ENCODE measurements at places on chromosomes 4 and X.

DNA sequence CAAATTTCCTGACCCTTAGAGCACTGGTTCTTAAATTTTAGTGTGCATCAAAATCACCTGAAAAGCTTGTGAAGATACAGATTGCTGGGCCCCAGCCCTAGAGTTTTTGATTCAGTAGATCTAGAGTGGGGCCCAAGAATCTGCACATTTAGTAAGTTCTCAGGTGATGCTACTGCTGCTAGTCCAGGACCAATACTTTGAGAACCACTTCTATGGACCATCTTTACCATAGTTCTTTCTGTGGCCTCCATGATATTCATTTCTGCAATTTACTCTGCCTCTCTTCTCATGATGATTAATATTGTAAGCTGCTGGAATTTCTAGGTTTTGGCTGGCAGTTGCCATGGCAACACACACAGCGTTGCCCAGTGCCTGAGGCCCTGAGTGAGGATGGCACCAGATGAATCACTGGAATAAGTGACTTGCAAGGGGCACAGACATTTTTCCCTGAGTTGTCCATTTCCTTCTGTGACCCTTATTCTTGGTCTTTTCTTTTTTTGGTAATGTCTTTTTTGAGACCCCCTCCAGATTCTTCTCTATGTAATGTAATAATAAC is 83.6 kb downstream of the PPP1R2C start:
- no peak for DNase-seq

- DNase-seq: no peak
Observed at GRCh38 chrX:1561164-1561563, 24.2 kb upstream of the P2RY8 start.

DNA sequence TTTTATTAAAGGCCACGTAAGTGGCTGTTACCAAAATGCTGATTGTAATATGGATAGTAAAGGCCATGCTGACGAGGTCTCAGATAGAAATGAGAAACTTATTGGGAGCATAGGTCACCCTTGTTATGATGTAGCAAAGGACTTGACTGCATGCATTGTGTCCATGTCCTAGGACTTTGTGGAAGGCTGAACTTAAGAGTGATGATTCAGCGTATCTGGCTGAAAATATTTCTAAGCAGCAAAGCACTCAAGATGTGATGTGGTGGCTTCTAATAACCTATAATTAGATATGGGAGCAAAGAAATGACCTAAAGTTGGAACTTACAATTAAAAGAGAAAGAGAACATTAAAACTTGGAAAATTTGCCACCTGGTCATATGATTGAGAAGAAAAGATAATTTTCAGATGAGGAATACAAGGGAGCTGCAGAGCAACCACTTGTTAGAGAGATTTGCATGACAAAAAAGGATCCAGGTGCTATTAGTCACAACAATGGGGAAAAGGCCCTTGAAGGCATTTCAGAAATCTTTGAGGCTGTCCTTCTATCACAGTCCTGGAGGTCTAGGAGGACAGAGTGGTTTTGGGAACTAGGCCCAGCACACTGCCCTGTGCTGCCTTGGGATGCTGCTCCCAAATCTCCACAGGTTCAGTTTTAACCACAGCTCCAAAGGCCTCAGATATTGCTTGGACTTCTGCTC is 793.7 kb upstream of the LCORL start:
- DNase-seq: no peak

GRCh38 chrX:40418813-40419195 is 162.0 kb upstream of the ATP6AP2 start:
- no peak for DNase-seq

DNA sequence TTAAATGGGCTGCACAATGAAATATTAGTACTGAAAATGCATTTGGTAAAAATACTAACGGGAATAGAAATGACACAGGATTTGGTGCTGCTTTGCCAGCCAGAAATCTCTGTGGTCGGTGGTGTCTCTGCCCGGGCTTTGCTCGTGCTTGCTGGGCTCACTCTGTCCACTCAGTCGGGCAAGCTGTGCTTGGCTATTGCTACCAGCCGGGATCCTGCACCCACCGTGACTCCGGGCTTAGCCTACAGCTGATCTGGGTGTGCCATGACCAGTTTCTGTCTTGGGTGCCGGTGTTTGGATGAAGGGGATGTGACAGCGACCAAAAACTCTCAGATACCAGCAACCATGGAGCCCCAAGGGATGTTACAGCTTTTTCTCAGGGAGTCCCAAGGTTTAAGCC is 487.7 kb downstream of the TECRL start:
- no peak for DNase-seq

DNA sequence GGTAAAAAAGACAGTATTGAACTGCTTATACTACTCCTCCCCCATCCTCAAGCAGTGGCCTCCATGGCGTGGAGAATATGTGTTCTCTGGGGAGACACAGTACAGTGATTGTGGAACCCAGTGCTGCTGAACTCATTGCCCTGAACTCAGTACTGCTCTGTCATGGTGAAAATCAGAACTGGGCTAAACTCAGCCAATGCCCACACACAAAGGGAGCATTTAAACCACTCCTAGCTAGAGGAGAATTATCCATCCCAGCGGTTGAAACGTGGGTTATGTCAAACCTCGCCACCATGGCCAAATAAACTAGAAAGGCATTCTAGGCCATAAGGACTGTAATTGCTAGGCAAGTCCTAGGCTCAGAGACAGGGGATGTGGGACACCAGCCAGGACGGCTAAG is 131.8 kb downstream of the SPOCK3 start:
- DNase-seq: no peak

DNA sequence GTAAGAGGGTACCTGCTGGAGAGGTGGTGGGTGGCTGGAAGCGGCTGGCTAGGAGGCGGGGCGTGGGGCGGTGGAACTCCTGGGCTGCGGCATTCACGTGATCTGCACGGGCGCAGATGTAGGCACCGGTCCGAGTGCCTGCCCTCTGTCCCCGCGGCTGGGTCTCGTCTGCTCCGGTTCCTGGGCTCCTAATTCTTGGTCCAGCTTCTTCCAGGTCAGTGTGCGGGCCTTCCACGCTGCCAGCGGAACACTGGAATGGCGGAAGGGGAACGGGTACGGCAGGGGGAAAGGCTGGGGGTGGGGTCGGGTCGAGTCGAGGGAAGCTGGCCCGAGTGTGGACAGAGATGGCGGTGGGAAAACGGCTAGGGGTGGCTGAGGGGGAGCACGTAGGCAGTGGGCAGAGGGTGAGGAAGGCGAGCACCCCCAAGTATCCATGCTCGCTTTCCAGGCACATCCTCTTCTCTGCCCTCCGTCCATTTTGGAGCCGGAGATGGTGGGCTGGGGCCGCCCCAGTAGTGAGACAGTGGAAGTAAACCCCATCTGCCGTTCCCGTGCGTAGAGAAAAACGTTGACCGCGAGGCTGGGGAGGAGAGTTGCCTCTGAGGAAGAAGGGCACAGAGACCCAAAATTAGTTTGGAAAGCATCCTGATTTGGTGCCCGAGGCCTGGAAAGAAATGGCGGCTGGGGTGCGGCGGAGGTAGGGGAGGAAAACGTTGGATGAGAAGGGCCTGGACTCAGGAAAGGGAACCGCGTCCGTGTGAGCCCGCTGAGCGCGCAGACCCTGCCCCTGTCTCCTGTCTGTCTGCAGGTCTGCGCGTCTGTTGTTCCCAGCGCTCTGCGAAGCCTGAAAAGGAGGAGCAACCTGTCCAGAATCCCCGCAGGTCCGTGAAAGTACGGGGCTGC is at the start of gene TCEAL4:
Gene TCEAL4 (plus strand): TSS at position 105 of the 903 bp plus-strand sequence. CDS start 1,161 bp downstream, outside the sequence.
- DNase-seq: no peak

DNA sequence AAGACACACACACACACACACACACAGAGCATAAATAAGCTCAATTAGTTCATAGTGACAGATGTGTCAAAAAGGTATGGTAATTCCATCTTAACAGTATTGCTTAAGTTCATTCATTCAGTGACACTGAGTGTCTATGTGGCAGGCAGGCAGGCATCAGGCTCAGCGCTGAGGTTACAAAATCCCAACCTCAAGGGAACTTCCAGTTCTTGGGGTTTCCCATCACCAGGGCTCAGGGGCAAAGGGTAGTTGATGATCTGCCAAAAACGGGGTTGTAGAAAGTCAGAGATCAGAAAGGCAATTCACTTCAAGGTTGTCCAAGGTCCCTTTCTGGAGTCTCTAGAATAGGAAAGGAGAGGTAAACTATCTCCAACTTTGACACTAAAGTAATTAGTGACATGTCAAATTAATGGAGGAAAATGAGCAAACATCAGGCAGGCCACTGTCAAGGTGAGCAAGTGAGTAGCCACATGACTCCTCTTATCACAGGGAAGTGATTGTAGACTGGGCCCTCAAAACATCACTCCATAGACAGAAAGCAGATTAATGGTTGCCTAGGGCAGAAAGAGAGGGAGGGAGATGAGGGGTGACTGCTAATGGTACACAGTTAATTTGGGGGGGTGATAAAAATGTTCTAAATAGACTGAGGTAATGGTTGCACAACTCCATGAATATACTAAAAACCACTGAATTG is 41.8 kb downstream of the GPC4 start:
- DNase-seq: no peak

DNA sequence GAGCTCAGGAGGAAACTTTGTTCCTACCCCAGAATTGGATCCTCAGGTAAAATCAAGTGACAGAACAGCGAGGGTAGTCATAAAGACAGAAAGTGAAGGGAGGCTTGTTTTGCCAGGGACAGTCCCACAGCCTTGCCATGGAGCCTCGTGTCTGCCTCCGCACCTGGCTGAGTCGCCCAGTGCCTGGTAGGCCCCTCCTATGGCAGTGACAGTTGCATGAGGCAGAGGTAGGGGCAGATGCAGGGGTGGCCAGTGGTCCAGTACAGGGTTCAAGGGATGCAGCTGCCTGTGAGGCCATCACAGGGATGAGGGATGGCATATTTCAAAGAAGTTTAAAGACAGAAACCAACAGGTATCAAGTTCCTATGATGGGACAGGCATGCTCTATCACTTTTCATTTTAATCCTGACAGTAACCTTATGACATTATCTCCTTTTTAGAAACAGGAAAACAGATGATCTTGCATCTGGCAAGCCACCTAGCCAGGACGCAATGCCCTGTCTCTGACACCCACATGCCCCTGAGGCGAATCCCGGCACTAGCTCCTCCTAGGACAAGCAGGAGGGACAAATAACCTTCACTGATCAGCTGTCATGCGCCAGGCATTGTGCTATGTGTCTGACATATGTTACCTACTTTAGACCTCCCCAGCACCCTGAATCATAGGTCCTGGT is 127.4 kb upstream of the ENPP6 start:
- DNase-seq: no peak

DNA sequence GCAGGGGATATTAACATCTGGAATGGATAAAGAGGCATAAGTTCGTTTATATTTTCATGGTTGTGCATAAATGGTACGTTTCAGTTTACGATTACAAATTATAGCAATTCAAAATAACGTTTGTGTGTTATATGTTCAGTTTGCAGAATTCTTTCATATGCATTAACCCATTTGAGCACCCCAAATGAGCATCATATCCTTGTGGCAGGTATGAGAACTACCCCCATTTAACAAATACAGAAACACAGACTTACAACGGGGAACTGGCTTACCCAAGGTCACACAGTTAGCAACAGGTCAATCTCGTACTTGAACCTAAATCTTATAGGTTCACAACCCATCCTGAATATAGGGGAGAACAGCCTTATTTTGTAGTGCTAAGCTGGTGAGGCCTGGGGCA is 33.1 kb downstream of the EDNRA start:
- DNase-seq: no peak

GRCh38 chr4:107850438-107850837 is 25.7 kb downstream of the SGMS2 start:
- DNase-seq: no peak

DNA sequence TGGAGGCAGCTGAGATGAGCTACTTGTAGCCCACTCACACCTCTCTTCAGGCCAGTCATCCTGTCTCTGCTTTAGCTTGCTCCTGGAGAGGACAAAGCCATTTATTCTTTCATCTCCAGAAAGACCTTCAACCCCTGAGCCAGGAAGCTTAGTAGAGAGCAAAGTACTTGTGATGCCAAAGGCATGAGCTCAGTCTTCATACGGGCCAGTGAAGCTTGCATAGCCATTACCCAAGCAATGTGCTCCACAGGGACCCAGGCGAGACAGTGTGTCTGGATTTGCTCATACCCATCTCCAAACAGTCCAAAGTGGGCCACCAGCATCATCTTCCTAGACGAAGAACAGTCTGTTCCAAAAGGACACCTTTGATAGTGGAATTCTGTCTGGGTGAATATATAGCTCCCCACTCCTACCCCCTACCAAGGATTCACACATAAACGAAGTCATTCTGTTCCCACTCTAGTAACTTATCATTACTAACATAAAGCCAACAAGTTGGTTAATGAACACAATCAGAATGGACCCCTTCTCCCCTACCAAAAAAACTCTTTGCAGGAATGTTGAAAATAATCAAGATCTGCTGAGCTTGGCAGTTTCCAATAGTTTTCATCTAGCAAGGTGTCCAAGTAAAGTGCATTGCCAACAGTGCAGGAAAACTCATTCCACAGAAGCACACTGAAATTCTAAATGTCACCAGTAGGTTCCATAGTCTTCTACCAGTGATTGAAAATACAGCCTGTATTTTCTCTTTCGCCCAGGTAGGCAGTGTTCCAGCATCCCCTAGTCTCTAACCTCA is 6.7 kb downstream of the TNMD start:
- DNase-seq: no peak

DNA sequence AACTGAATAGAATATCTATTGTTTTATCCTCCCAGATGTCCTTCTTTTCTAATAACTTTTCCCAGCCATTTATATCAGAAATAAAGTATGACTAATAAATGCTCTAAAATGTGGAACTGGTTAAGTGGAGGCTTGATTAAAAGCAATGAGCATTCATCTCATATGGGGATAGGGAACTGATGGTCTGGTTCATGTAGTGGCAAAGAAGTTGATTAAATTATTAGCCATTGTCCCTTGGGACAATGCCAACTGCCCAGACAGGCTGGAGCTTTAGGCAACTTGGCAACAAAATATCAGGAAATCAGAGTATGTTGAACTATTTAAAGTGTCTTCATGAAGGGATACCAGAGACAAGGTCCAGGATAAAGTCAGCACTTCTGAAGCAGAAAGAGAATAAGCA is 24.2 kb downstream of the TRO start:
- DNase-seq: no peak

DNA sequence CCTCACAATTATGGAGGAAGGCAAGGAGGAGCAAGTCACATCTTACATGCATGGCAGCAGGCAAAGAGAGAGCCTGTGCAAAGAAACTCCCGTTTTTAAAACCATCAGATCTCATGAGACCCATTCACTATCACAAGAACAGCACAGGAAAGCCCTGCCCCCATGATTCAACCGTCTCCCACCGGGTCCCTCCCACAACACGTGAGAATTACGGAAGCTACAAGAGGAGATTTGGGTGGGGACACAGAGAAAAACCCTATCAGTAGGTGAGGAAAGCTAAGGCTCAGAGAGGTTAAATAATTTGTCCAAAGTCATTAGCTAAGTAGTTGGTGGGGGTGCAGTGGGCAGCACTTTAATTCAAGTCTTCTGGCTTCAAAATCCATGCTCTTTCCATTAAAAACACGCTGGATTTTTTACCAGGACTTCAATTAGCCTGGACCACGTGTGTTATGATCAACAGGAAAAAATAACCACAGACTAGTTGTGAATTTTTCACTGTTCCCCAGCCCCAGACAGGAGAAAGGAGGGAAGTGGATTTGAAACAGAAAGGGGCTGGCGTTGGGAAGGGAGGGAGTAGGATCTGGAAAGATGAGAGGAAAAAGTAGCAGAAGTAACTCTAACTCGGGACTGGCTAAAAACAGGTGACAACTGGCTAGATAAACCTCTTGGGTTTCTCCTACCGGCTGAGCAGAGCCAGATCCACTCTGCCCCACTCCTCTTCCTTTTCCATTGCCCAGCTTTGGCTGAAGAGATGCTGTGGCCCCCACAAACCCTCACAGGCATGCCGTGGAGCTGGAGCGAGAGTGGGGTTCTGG is 986 bp downstream of the MTMR8 start:
- no peak for DNase-seq
